ENCODE measurements at places on chromosomes 16 and 17.

DNA sequence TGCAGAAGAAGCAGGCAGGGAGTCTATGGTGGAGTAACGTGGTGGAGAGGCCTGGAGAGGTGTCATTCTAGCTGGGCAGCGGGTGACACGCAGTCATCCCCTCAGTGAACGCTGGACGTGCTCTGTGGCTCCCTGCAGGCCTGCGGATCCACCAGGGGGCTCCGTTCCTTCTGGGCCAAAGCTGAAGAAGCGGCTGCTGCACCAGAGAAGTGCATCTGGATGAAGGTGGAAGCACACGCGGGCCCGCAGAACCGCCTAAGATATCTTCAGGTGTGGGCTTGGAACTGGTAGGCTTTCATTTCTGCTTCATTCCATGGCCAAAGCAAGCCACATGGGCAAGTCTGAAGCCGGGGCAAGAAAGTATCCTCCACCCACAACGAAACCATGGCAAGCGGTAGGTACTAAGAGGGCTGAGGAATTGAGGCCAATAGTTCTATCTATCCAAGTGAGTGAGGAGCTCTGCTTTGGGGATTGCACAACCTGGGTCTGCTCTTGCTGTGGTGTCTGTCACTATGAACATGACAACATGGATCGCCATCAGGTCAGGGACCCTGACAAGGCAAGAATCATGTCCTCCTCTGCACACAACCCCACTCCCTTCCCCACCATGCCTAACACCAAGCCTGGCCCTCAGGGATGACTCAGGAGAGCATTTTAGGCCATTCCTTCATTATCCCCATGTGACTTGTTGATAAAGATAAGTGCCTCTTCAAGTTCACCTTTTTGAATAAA is 78.9 kb upstream of the FBXO47 start:
- no peak for DNase-seq

DNA sequence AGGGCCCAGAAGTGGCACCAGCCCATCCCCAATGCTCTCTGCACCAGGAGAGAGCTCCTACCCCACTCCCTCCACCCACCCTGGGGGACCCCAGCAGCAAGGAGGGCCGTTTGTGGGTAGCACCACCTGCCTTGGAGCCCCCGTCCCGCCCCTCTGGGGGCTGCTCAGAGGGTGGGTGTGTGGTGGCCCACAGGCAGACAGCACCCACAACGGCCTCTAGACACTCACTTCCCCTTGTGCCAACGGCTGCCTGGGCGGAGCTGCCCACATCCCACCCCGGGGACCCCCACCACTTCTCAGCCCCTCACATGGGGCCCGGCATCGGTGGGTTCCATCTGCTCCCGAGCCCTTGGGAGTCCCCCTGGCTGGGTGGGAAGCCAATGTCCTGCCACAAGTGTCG is 33.3 kb downstream of the BAHCC1 start:
- DNase-seq, result no peak

DNA sequence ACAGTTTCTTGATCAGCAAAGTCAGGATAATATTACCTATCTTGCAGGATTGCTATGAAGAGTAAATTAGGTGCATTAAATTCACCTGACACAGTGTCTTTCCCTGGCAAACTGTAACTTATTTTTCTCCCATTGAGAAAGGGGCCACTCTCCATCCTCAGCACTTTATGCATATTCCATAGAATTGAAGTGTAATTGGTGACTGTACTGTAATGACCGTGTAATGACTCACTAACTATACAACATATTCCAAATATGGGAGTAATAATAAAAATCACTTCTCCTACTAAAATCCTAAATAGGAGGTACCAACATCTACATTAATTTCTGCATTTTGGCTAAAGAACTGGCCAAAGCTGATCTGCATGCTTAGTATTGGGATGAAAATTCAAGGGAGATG is 141.9 kb upstream of the NOG start:
- DNase-seq, result no peak

- no peak for DNase-seq
Observed at GRCh38 chr17:46916211-46916610, 6.7 kb upstream of the GOSR2 start.

All from CD4-positive, alpha-beta T cell treated with Interleukin-15 for 4 hours (primary cell).